OCI-M1 (cell line): ENCODE measurements at places on chromosomes 12 and 14.

DNA sequence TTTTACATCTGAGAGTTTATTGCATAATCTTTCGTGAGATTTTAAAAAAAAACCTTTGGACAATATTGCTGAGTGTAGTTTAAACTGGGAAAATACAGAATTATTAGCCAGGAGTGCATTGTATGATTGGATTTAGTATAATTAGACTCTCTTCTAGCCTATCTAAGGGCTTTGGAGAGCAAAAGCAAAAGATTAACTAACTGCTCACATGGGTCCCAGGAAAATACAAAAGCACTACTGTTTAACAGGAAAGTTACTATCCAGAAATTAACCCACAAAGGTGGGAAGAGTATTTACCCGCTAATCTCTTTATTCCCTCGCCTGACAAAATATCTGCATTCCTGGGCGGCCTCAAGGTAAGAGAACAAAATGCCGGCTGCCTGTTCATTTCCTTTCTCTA, 309.5 kb downstream of the ATXN7L3B start:
- DNase-seq = no peak

- DNase-seq = no peak
Observed at GRCh38 chr12:85095501-85095900, 59.4 kb downstream of the LRRIQ1 start.

DNA sequence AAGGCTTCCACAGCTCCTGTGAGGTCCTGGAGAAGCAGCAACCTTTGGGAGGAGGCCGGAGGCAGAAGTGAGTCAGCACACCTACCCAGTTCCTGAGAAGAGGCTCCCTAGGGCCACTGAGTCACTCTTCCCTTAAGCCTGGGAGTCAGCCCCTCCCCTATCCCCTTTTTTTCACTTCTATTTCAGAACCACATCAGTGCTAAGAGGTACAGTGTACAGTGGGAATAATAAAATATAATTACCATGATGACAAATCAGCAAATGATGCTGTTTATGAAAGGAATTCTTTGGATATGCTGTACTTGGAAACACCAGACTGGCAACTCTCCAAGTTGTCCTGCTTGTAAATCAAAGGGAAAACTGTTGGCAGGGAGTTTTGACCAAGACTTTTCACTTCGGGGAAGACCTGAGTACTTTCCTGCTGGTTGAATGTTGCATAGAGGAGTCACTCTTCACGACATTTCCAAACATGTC, 7.8 kb upstream of the TBPL2 start:
- DNase-seq = no peak

- DNase-seq = peak; percentile 92
Observed at GRCh38 chr12:131242741-131243496, 289.2 kb downstream of the ADGRD1 start.

DNA sequence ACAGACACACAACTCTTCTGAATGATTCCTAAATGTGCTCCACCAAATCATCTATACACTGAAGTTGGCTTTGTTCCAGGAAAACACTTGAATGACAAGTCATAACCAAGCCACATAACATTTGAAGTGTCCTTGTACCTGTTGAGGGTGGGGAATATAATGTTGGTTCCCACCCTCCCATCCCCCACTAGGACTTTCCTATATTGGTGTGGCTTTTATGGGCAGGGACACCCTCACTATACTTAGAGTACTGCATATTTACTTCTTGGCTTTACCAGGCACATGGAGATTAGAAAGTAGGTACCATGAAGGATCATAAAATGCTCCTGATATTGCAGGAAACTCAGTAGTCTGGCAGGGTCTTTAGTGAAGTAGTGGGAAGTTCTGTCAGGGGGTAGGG, 9.7 kb upstream of the BHLHE41 start:
- no peak for DNase-seq

- DNase-seq = peak; percentile 15
Observed at GRCh38 chr12:12008232-12008850, 62.4 kb upstream of the BCL2L14 start.

GRCh38 chr12:109779382-109779781, 53.8 kb downstream of the TRPV4 start:
- peak; percentile 36 for DNase-seq

DNA sequence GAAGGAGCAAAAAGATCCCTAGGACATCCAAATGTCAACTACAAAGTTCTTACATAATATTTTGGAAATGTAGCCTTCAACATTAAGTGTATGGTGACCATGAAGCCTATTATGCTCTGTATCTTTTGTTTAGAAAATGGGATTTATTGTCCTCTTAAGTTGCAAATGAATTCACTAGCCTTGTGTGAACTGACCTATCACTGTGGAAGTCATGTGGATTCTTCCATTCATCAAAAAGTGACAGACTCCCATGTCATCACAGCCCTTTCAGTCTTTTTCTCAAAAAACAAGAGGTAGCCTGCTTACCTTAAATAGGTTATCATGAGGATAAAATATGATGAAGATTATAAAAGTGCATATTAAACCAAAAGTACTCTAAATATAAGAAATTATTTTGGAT, 179.9 kb downstream of the GRIP1 start:
- DNase-seq = no peak

GRCh38 chr14:102159841-102160240, 20.1 kb downstream of the WDR20 start:
- DNase-seq = no peak

GRCh38 chr12:91538418-91538817, 355.8 kb upstream of the DCN start:
- DNase-seq = no peak

DNA sequence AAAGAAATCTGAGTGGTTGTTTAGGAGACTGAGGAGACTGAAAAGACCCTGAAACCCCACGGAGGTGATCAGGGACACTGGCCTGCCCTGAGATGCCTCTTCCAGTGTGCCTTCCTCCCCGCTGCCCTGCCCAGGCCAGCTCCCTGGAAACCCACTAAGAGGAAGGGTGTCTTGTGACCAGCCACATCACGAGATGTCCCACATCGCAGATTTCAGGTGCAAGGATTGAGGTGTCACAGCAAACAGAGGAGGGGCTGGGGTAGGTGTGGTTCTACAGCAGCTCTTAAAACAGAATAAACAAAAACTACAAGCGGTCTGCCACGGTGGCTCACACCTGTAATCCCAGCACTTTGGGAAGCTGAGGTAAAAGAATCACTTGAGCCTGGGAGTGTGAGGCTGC, 184.3 kb upstream of the C14orf180 start:
- DNase-seq = no peak

GRCh38 chr14:36505892-36506731, 13.9 kb downstream of the NKX2-1 start:
- no peak for DNase-seq

DNA sequence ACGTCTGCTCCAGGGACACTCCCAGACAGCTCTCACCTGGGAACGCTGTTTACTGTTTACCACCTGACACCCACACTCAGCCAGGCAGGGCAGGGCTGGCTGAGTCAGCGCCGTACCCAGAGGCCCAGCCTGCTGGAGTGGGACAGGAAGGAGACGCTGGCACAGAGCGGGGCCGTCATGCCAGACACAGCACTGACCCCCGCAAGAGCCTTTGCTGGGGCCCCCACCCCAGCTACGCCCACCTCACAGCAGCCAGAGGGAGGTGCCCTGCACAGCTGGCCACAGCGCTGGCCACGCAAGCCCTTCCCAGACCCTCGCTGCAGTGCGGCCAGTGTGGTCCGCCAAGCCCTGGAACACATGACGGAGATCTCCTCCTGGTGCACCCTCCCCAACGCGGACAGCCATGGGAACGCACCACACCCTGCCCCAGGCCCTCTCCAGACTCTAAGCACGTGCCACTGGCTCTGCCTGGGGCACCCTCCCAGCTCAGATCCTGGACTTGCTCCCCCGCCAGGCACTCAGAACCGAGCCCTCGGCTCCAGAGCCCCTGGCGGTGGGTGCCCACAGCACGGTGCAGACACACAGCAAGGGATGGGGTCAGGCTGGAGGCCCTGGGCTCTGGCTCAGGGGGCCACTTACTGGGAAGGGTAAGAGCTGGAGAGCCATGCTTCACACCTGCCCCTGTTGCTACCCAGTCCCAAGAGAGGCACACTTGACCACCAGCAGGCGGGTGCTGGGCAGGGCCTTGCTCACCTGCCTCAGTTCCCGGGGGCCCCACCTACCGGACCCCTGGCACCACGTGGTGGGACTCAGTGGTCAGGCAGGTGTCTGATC, 5.7 kb downstream of the AHNAK2 start:
- DNase-seq = no peak

DNA sequence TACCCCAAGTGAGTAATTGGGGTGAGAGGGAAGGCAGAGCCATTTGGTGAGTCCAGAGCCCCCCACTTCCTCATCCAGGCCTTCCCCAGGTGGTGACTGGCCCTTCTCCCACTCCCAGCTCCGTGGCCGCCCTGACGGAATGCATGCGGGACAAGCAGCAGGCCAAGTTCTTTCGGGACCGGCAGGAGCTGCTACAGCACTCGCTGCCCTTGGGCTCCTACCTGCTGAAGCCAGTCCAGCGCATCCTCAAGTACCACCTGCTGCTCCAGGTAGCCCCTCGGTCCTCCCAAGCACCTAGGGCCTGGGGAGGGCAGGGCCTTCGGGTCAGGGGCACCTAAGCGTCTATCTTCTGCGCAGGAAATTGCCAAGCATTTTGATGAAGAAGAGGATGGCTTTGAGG, 26.5 kb downstream of the PLEKHG3 start:
- no peak for DNase-seq

- DNase-seq = no peak
Observed at GRCh38 chr14:50139192-50139591, 22.8 kb upstream of the VCPKMT start.

DNA sequence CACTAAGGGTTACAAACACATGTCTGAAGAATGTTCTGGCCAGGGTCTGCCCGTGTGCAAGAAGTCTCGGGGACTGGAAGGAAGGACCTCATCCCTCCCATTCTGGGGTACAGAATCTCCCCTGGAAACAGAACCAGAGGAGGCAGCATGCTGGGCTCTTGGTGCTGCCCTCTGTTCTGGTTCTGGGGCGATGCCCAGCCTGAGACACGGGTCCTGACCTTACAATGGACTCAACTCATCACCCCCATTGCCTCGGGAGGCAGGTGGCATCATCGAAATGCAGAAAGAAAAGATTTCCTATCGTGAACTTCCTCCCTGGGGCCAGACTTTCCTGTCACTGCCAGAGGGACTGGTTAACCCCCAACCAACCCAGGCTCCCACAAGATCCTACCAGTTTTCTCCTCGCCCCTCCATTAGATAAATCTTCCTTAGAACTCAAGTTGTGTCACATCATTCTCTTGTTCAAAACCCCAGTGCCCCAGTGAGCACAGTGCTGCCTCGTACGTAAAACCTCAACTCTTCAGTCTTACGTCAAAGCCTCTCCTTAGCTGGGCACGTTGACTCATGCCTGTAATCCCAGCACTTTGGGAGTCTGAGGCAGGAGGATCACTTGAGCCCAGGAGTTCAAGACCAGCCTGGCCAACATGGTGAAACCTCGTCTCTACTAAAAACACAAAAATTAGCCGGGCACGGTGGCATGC, 52.1 kb downstream of the PSMA6 start:
- no peak for DNase-seq

DNA sequence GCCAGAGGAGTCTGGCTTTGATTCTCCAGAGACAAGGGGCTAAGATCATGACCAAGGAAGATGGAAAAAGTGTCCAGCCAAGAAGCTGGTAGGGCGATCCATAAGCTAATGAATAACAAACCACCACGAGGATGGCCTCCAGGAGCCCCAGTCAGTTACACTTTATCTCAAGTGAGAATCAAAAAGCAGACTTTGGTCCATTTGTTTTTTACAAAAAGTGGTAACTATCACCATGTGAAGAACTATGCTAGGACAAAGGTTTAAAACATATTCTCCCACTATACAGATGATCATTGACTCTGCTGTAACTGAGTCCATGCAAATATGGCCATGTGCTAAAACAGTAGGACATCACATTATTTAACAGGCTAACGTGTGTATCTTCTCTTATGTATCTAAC, 13.9 kb downstream of the SETD3 start:
- DNase-seq = no peak
